Occipital lobe (tissue), 3 donors: ENCODE measurements at places on chromosomes 7 and 10. TPM values are rescaled to one million over a fixed set of nuclear protein-coding genes. Genes with fewer than 3 reads are reported as not detected.

DNA sequence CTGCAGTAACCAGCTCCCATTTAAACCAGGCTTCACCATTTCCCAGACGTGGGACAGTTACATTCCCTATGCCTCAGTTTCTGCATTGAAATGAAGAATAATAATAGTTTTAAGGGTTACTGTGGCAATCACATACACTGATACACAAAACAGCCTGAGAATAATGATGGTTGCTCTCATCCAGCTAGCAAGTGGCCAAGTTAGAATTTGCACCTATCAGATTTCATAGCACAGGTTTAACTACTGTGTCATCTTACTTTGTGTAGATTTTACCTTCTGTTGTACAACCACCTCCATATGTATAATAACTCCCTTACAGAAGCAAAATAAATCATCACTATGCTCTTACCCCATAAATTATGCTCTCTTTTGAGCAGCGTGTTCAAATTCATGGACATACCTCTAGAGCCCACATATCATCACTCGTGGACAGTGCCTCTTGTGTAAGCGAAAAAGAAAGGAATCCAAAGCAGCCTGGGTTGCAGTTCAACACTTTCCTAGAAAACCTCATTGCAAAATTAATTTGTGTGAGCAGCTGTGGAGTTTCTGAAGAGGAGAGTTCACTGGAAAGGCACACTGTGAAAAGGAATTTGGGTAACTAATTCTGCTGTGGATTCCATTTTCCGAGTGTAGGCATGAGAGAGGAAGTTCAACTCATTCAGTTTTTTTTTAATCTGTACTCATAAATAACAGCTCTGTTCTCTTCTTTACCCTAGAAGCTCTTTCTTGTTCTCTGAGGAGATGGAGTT lies 492.5 kb downstream of the ARL4A start:
- DNase-seq = no peak

DNA sequence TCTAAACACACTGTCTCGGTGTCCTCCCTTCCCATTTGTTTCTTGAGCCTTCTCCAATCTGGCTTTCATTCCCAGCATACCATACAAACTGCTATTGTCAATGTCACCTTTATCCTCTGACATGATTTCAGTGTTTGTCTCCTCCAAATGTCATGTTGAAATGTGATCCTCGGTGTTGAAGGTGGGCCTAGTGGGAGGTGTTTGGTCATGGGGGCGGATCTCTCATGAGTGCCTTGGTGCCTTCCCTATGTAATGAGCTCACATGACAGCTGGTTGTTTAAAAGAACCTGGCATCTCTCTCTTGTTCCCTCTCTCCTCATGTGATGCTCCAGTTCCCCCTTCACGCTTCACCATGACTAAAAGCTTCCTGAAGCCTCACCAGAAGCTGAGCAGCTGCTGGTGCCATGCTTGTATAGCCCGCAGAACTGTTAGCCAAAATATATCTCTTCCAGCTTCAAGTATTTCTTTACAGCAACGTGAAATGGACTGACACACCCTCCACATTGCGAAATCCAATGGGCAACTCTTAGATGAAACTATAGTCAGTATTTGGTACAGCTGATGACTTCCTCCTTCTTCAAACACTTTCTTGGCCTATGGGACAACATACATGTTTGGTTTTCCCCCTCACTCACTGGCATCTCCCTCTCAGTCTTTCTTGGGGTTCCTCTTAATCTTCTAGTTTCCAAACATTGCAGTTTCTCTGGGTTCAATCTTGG lies 27.8 kb downstream of the RNLS start:
- DNase-seq = no peak

ZPBP gene
- 0.47 TPM for total RNA-seq

SORCS1 gene
- total RNA-seq = 40.6 TPM

- no peak for DNase-seq
Observed at GRCh38 chr10:89973326-89973725, 271.9 kb downstream of the KIF20B start.

AKR1D1 gene
- not detected for total RNA-seq

ARHGAP21 gene
- 338 TPM for total RNA-seq

- DNase-seq = no peak
Observed at GRCh38 chr7:38798552-38799267, 110.3 kb downstream of the VPS41 start.

DNA sequence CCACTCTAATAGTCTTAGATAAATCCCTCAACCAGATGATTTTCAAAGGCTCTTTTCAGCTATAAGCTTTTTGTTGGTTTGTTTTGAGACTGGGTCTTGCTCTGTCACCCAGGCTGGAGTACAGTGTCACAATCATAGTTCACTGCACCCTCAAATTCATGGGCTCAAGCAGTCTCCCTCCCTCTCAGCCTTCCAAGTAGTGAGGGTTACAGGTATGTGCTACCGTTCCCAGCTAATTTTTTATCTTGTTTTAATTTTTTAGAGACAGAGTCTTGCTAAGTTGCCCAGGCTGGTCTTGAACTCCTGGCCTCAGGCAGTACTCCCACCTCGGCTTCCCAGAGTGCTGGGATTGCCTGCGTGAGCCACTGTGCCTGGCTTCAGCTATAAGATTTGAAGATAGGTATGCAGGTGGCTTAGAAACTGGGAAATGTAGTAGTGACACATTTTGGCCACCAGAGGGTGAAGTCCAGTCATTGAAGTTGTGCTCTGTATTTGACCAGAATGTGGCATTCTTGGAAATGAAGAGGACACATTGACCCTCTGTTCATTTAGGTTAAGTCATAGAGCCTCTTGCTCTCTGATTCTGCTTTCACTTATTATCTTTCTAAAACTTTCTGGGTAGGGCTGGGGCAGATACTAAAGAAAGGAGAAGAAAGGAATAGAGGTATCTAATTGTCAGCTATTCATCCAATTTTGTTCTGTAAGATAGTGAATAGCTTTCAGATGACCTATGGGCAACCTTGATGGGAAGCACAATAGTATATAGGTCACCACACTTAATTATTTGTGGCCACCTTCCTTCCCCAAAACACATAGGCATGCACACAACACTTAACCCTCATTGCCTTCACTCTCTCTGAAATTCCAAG lies 36.0 kb downstream of the R3HCC1L start:
- DNase-seq = no peak

DNA sequence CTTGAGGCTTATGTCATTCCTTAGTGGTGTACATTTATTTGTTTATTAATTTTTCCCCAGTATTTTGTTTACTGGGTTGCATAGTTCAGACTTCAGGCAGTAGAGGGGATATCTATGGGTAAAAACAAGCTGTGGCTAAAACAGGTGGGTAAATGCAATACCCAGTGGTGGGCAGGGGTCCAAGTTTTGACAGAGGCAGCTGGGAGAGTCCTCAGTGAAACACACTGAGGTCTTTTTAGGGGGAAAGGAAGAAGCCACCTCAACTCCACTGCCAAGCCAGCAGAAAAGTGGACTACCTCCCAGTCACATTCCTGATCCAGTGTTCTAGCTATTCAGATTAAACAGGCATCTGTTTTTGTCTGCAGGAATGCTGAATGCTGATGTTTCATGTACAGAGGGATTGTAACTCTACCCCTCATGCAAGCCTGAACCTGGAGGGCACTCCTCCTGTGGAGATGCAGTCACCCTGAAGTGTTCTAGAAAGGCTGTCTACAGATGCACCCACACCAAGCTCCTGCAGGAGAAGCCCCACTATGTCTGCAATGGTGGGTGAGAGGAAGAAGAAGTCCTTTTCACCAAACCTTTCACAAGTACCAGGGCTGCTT lies 757.8 kb downstream of the INHBA start:
- DNase-seq = no peak

FOXI2 gene
- not detected for total RNA-seq

GRCh38 chr7:36045830-36046341 lies 107.2 kb upstream of the EEPD1 start:
- no peak for DNase-seq
